ENCODE measurements at places on chromosomes 7 and 10.

GRCh38 chr10:71656220-71656619 lies 63.4 kb downstream of the C10orf105 start:
- DNase-seq = no peak

- DNase-seq = no peak
Measured at GRCh38 chr7:23333671-23334246, 34.6 kb downstream of the MALSU1 start.

- no peak for DNase-seq
Measured at GRCh38 chr10:96524741-96525140, 11.0 kb upstream of the TLL2 start.

DNA sequence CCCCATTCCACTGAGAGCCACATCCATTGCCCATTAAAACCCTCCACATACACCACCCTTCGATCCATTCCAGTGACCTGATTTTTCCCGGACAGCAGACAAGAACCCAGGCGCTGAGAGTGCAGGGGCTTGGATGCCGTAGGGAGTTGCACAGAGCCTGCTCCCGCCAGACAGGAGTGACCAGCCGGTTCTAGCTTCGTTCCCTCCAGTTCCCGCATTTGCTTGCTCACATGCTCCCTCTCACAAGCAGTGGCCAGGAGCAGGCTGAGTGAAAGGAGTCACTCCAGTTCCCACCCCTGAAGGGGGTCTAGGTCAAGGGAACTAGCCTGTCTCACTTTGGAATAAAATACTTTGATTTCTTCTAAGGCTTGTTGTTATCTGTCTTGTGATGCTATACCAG lies 119.5 kb downstream of the SKIDA1 start:
- DNase-seq = no peak

DNA sequence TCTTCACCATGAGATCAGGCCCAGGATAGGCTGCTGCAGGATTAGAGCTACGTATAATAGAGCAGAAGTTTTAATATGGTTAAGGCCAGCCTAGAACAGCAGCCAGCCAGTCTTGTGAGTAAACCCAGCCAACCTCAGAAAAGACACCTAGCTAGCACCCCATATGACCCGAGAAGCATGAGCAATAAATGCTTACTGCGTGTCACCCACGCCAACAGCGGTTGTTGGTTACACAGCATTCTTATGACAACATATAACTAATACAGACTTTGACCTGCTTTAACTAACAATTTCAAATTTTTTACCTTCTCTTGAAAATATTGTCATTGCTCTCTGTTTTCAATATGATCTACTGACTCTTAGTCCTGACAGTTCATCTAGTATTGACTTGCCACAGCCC lies 105.7 kb downstream of the HBP1 start:
- no peak for DNase-seq

DNA sequence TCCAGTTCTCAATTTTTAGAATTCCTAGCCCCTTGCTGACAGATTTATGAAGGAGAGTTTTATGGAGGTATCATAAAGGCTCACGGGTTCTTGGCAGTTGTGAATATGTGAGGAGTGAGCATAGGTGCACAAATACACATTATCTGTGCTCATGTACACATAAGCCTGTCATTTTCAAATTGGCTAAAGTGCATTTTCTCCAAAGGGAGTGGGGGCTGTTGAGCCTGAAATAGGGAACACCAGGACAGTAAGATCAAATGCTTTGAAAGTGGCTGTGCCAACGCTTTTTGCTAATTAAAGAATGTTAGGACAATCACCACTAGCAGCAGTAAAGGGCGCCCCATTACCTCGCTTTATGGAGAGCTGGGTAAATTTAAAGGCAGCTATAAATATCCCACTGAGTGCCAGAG lies 8.3 kb upstream of the LRRC4 start:
- no peak for DNase-seq

DNA sequence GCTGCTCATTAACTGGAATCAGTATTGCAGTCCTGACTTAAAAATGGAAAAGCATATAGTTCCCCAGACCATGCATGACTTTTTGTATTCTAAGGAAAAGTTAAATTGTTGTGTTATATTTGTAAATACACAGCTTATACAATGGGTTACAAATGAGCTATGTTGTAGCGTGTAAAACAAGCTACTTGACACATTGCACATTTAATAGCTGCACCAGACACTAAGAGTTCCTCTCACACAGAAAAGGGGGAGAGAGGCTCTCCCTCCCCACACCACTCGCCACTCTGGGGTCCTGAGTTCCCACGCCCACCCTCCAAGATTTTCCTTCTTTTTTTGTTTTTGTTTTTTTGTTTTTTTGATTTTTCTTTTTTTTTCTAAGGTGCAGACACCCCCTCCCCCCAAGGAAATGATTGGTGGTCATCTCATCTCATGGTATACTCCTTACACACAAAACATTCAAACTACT lies 6.3 kb downstream of the KLF6 start:
- DNase-seq = no peak

- no peak for DNase-seq
Measured at GRCh38 chr7:140691376-140692045, 5.0 kb upstream of the NDUFB2 start.

DNA sequence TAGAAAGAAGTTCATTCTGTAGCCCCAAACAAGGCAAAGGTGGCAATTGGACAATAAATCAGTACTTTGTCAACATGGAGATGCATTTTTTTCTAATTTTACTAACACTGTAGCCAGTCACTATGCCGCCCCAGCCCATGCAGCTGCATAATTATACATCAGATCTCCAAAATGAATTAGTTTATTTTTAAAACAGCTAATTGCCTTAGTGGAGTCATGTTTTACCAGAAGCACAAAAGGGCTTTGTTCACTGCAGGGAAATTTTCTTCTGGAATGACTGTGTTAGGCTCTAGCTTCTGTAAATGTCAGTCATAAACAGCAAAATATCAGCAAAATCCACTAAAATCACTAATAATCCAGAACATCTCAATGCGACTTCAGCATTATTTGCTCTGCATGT lies 20.1 kb upstream of the HDAC9 start:
- no peak for DNase-seq

DNA sequence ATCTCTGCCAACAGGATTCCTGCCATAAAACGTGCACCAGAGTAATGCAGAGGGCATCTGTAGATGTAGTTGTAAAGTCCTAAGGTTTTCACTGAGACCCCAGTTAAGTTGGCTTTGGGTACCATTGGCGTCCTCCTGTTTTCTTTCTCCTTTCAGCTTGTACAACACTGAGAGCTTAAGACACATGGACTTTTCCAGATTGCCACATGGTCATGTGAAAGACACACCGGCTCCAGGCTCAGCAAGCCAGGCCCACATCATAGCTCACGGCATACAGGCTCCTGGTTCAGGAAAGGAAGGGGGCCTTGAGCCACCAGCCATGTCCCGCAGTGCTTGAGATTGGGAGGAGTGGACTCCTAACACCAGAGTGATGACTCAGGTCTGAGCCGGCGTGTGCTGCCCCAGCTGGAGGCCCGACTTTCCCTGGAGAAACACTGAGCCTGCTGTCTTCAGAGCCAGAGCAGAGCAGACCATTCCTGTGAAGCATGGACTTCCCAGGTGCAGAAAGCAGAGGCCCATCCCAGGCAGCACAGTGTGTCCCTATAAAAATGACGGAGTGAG lies 252.7 kb downstream of the PRPF18 start:
- DNase-seq = no peak

- no peak for DNase-seq
Measured at GRCh38 chr10:23693925-23694324, 255.1 kb downstream of the OTUD1 start.

DNA sequence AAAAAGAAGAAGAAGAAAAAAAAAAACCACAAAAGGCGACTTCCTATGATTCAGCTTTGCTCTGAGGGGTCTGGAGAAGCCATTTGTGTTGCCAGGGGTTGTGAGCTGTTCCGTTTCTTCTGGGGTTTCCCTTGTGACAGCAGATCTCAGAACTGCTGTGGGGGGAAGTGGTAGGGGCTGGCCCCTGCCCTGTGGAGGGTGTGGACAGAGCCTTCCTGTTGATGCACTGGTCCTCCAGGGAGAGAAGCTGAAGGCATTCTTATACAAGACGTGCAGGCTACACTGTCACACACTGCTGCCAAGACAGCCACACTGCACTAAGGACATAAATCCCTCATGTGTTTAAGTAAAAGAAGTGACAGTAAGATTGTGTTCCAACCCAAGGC lies 17.3 kb upstream of the CSGALNACT2 start:
- no peak for DNase-seq

GRCh38 chr10:131196176-131196885 lies 115.2 kb downstream of the TCERG1L start:
- DNase-seq = no peak

- DNase-seq = no peak
Measured at GRCh38 chr10:111773950-111774349, 409.6 kb downstream of the GPAM start.

DNA sequence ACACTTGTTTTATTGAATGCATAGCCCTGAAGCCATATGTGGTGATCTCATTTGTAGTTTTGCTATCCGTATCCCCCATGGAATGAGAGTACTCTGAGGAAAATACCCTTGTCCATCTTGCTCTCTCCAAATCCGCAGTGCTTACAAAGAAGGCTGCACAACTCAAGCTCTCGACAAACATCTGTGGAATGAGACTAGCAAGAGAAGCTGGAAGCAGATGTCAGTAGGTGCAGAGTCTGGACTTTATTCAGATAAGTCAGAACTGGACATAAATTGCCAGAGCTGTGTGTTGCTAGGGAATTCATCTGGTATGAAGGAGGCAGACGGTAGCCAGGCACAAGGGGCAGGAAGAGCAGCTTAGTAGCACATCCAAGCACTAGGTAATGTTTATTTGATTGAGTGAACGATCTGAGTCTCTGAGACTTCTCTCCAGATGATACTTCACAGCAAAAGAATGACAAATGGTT lies 1046.2 kb downstream of the XPNPEP1 start:
- DNase-seq = no peak

- no peak for DNase-seq
Measured at GRCh38 chr10:8319704-8320103, 265.2 kb downstream of the GATA3 start.

- DNase-seq = no peak
Measured at GRCh38 chr10:102003541-102003940, 52.4 kb downstream of the ARMH3 start.

DNA sequence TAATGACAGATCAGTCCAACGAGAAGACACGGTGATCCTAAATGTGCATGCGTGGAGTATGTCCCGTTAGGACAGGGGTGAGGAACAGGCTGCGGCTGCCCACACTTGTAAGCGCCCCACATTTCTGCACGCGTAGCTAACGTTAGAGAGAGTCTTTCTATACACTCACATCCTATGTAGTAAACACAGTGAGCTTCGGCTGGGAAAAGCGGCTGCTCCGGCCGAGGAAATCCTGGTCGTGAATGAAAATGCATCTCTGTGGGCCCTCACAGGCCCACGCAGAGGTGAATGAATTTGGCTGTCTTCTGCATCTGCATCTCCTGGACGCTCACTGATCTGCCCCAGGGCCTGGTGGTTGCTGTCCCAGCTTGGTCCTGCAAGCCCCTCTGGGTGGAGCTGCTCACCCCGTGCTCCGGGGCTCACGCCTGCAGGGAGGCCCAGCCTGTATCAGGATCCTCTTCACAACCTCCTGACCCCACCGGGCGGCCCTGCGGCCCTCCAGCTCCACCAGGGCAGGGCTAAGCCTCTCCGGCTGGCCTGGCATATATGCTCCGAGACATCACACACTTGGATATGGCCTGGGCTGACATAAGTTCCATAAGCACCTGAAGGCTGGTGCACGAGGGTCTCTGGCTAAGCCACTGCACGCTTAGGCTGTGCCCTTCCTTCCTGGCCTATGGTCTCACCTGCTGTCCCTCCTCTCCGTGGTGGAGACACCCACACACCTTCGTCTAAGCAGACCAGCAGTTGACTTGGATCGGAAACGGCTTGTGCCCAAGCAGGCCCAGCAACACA lies 117.9 kb upstream of the DIP2C start:
- no peak for DNase-seq

Measured in stimulated activated CD8-positive, alpha-beta memory T cell treated with anti-CD3 and anti-CD28 coated beads, Interleukin-15, amount 100 ng/mL, for 24 hours (primary cell).